ENCODE measurements at places on chromosomes 6 and 20.

- no peak for DNase-seq
Observed at GRCh38 chr6:34664256-34664971, 32.2 kb downstream of the ILRUN start.

GRCh38 chr6:1068068-1068467 is 243.8 kb upstream of the FOXQ1 start:
- DNase-seq: no peak

DNA sequence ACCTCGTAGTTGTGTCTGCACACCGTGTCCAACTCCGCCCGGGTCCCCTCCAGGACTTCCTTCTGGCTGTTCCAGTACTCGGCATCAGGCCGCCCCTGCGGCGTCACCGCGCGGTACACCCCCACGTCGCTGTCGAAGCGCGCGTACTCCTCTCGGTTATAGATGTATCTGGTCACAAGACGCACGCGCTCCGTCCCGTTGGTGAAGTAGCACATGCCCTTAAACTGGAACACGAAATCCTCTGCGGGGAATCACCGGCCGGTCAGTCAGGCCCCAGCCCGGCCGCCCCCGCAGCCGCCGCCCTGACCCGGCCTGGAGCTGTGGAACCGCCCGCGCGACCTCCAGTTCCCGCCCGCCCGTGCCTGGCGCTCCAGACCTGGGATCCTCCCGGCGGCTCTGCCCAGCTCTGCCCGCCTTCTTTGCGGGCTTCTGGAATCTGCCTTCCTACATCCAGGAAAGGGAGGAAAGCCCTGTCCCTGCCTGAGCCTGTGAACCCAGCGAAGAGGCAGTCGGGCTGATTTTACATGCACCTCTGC is 1.6 kb downstream of the HLA-DQB1 start:
- no peak for DNase-seq

GRCh38 chr6:90494067-90494780 is 92.6 kb downstream of the MAP3K7 start:
- peak; percentile 25 for DNase-seq

- DNase-seq: no peak
Observed at GRCh38 chr6:163308629-163309440, 105.7 kb upstream of the QKI start.

GRCh38 chr6:158756126-158756525 is 63.0 kb downstream of the EZR start:
- no peak for DNase-seq

DNA sequence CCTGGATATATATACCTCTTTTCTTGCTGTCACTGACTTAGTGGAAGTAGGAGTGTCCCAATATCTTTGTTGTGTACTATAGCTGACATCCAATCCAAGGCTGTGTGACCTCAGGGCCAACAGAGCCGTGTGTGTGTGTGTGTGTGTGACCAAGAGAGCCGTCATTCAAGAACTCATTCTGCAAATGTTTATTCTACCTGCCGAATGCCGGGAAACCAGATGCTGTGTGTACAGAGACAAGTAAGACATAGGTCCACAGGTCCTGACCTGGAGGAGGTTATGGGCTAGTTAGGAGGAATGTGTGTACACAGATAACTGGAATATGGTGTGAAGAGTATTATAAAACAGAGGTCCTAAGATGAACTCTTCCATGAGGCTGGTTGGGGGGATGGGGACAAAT is 190.0 kb downstream of the DHX35 start:
- DNase-seq: no peak
